ENCODE measurements at places on chromosomes 2 and 18.

GRCh38 chr2:15287447-15288184 is 273.5 kb downstream of the NBAS start:
- no peak for DNase-seq

- no peak for DNase-seq
Observed at GRCh38 chr2:24521975-24522639, 31.1 kb downstream of the NCOA1 start.

DNA sequence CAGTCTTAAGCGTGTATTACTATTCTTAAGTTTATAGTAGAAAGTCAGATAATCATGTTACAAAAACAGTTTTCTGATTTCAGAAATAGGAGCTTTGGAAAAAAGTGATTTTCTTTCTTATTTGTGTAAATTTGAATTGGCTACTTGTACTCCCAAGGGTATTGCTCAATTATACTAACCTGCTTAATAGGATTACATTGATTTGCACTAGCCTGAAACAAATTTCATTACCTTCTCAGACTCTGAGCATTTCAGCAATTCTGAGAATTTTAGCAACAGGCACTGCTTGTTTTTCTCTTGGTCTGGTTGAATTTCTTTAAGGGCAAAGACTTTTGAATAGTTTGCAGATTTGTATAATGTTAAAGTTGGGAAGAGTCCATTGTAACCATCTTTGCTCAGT is 87.2 kb upstream of the NXPH2 start:
- DNase-seq = no peak

DNA sequence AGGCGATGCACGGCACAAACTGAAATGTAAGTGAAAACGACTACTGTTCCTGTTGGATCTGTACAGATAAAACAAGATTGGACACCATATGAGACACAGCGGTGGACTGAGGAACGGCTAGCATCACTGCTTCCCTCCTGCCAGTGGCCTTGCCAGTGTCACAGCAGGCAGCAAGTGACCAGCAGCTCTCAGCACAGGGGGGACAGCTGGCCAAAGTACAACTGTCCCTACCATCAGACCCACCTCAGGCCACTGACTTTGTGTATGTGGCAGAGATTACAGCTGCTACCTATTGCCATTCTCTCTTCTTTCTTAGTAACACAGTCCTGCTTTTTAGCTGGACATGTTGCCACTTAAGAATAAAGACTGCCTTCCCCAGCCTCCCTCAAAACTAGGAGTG is 80.0 kb upstream of the SLC66A3 start:
- no peak for DNase-seq

DNA sequence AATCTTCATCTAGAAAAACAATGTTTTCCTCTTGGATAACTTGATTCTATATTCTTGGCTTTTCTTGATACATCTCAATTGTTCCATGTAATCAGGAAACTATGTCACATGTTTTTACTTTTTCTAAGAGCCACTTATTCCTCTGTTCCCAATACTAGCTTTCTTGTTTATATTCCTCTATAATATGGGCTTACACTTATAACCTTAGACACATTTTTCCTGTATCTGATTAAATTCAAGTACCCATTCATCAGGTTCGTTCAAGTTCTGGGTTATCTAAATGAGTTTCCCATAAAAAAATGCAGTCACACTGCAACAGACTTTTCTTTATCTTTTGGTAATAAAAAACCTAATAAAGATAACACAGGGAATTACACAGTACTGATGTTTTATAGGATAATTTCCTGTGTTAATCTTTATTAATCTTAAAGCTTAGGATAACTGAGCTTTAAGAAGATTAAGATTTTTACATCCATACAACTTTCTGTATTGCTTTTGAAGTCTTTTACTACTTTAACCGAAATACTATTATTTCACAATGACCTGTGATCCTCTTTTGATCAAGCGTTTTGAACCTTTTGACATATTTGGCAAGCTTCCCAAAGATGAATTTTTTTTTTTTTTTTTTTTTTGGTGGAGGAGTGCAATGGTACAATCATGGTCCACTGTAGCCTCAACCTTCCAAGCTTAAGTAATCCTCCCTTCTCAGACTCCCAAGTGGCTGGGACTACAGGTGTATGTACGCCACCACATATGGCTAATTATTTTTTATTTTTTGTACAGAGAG is 44.3 kb upstream of the C2orf66 start:
- no peak for DNase-seq

DNA sequence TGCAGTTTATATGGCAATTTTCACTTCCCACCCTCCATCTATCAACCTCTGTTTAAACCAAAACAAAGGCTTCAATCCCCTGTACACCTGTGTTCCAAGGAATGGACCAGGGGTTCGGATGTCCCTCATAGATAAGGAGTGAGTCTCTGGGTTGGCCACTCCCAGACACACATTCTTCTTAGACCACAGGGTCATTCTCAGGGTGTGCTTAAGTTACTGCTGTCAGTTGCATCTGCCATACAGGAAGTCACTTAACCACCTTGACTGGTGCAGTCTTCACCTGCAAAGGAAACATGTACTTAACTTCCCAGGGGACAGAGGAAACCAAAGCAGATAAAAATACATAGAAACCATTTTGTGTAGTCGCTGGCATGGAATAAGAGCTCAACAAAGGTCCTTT is 151.0 kb upstream of the NDUFV2 start:
- DNase-seq = no peak

DNA sequence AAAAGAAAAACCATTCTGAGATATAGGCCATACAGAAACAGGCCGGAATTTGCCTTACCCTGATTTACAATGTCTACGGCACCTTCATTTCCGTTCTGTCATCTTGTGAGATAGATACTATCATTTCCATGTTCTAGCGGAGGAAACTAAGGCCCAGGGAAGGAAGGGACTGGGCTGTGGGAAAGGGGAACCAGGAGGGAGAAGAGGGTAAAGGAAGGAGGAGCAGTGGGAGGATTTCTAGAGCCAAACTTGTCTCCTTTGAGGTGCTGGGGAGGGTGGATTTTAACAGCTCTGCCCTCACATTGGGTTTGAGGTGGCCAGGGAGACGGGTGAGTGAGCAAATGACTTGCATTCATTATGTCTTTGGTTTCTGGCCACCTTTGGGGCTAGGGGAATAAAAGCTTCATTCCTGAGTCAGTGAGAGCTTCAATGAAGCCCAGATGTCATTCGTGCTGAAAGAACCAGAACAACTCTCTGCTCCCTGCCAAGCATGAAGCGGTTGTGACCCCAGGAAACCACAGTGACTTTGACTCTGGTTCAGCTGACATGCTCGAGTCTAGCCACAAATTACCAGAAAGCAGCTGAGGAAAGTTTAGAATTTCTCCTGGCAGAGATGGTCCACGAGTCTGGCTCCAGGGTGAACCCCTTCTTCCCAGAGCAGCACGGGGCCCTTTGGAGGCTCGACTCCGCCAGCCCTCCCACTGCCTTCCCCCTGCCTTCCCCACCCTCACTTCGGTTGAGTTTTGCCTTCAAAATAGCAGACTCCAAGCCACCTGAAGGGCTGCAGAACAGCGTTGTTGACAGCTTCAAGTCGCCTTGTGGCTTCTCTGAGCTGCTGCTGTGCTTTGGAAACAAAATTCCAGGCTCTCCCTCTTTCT is 3.8 kb downstream of the ACTG2 start:
- peak; percentile 52 for DNase-seq

- no peak for DNase-seq
Observed at GRCh38 chr18:57794951-57795728, 8.0 kb downstream of the ATP8B1 start.

All from naive thymus-derived CD4-positive, alpha-beta T cell (primary cell).